NCI-H1930 (cell line): ENCODE measurements at places on chromosomes 2 and 18.

DNA sequence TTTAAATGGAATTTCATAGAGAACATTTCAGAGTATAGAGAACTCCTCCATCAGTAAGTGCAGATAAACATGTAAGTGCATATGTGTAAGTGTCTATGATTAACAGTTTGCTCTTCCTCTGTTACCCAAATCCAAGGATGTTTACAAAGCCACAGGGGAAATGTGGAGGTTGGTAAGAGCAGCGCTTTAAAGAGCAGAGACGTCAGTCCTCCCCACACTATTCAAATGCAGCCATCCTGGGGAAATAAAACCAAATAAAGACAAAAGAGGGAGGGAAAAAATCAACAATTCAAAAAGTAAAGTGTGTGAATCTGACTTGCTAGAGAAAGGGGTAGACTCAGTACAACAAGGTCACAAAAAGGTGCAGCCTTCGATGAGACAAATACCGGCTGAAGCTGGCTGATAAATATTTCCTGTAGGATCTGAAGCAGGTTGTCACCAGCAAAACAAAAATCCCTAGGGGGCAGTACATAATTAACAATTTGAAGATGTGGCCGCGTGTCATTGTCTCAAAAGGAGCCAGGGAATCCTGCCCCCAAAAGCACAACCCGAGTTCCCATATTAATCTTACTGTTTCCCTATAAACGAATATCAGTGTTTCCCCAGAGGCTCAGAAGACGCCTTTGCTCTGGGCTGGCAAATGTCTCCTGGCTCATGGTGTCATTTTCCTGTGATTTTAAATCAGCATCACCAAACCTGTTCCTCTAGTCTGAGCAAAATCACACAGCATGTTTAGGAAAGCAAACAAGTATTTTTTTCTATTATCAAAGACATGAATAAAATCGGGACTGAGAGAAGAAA, 216.5 kb downstream of the CDCA7 start:
- peak; percentile 67 for DNase-seq

GRCh38 chr2:186841940-186842339, 7.0 kb downstream of the ZSWIM2 start:
- DNase-seq: no peak

DNA sequence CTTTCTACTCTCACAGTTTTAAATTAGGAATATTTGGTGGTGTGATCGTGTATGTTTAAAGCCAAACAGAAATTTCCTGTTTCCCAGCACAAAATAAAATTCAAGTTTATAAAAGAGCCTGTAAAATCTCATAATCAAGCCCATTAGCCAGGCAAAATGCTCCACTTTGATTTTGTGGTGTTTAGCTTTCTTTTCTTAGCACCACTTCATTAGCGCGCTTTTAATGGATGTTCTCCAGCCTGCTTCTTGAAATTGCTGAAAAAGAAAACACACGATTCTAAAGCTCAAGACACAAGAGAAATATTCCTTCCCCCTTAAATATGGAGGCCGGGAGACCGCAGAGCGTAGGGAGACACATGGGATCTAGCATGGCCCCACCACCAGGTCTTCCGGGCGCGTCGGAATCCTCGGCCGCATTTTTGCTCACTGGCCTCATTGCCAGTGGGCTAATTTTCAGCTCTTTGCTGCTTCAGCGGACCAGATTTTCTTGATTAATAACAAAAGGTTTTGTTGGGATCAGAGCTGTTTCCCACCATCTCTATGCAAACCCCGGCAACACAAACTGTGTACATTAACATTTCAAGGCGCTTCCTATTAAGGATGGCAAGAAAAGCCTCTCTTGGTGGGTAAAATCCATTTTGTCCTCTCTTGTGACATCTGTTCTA, 40.4 kb upstream of the ID2 start:
- DNase-seq: no peak

- DNase-seq: no peak
These were observed 714.1 kb downstream of the KCNJ3 start for GRCh38 chr2:155412598-155412997.

GRCh38 chr2:41741951-41742595, 305.7 kb upstream of the PKDCC start:
- no peak for DNase-seq

- no peak for DNase-seq
These were observed 15.3 kb downstream of the PELI1 start for GRCh38 chr2:64128943-64129391.

DNA sequence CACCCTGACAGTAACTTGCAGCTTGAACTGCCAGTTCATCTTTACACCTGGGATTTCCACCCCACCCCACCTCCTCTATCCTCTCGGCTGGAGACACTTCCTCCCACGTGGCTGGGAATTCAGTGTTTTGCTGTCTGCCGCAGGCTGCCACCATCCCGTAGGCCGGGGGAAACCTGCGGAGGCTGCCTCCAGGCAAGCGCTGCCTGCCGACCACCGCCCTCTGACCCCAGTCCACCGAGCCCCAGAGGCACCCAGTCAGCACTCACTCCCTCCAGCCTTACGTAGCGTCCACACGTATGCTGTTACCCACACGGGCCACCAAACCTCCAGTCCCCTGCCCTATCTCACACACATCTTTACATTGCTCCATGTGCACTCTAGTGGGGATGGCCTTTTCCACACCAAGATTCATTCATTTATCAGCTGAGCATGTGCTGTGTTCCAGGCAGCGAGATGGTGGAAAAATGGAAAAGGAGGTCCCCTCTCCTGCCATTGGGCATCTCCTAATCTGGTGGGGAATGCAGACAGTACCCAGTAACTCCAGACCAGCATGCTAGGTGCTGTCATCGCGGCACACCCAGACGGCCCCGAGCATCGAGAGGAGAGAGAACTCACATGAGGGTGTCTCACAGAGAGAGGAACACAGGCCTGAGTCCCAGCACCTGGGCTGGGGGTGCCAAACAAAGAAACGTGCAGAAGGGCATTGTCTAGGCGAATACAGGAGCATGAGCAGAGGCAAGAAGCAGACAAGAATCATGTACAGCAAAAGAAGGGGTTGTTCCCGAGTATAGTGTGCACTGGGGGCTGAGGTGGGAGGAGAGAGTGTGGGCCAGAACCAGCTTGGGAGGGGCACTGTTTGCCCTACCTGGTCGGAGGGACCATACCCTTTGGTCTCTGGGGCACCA, 166.9 kb downstream of the SMAD7 start:
- no peak for DNase-seq

DNA sequence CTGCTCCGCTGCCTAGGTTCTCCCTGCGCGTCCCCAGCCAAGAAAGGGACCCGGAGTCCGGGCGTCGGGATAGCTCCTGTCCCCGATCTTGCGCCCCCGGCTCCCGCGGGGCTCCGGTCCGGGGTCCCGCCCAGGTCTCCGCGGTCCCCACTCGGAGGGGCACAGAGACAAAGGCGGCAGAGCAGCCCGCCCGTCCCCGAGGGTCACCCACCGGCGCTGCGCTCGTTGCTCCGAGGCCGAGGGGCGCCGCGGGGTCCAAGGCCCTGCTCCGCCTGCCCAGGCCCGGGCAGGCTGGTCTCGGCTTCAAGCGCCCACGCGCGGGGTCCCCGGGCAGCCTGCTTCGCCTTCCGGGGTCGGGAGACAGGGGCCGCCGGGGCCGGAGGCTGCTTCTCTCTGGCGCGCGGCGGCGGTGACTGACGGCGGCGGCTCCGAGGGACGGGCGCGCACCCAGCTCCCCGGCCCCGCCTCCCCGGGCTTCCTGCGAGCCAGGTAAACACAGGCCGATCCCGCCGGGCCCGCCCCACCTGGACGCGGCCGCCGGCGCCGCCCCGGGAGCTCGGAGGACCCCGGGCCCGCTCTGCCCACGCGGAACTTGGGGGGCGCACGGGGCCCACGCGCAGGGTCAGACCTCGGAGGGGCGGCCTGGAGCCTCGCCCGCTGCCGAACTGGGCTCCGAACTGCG, at the start of gene MBP:
Gene MBP (minus strand): TSS at position 415 of the 682 bp plus-strand sequence. CDS start 27,522 bp downstream, outside the sequence.
- DNase-seq: peak; percentile 66

DNA sequence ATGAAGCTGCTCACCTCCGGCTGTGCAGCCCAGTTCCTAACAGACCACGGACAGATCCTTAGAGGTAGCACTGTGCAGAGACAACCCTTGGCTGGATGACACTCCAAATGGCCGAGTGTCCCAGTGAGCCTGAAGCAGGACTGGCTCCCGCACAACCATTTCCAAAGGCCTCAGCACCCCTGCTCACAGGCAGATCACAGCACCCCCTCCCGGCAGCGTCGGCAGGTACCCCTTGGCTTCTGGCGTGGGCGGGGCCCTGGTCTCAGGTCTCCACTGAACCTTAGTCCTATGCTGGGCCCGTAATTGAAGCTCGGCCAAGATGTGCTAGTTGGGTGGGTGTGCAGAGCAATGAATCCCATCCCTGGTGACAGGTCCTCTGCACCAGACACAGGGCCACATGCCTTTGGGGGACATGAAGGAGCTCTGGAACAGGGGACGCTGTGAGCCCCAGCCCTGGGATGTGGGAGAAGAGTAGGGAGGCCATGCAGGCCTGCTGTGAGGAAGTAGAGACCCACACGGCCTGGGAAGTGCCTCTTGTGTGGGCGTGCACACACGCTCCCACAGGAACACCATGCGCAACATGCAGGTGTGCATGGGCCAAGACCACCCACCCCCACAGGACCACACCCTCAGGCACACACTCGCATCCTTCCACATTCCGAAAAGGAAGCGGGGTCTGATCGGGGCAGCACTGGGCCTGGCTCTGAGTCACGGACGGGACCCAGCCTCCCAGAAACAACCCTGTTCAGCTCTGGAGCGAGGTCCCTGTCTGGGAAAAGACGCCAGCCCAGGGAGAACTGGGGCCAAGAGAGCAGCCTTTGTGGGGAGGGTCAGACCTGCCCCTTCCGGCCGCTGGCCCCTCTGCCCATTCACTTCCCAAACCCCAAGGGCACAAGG, 2.8 kb downstream of the DUSP2 start:
- no peak for DNase-seq

DNA sequence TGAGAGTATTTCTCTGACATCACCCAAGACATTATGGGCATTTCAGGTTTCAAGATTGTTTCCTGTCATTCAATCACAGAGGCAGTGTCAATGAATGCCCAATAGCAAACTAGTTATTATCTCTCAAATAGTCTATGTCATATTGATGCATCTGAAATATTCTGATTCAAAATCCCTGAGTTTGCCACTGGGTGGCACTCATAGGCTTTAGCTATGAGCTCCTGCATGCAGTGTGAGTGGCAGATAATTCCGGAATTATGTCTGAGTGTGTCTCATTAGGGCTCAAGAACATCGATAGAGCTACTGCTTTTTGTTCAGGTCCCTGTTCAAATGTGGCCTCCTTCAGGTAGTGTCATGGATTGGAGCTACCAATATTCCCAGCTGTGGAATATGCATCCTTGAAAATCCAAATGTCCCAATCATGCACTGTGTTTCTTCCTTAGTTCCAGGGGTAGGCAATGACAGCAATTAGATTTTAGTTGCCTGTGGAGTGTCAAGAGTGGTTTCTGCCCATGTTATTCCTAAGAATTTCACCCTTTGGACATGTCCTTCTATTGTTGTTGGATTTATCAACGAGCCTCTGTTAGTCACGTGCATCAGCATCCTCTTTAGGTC, 7.8 kb upstream of the OR6B3 start:
- peak; percentile 30 for DNase-seq

DNA sequence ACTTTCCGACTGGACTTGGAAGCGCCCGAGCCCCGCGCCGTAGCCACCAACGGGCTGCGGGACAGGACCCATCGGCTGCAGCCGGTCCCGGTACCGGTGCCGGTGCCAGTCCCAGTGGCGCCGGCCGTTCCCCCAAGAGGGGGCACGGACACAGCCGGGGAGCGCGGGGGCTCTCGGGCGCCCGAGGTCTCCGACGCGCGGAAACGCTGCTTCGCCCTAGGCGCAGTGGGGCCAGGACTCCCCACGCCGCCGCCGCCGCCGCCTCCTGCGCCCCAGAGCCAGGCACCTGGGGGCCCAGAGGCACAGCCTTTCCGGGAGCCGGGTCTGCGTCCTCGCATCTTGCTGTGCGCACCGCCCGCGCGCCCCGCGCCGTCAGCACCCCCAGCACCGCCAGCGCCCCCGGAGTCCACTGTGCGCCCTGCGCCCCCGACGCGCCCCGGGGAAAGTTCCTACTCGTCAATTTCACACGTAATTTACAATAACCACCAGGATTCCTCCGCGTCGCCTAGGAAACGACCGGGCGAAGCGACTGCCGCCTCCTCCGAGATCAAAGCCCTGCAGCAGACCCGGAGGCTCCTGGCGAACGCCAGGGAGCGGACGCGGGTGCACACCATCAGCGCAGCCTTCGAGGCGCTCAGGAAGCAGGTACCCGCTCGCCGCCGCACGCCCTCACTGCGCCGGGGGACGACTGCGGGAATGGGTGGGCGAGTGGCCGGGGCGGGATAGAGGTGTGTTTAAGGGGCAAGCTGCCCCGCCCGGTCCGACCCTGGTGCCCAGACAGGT, 713 bp downstream of the ATOH8 start:
- DNase-seq: no peak

DNA sequence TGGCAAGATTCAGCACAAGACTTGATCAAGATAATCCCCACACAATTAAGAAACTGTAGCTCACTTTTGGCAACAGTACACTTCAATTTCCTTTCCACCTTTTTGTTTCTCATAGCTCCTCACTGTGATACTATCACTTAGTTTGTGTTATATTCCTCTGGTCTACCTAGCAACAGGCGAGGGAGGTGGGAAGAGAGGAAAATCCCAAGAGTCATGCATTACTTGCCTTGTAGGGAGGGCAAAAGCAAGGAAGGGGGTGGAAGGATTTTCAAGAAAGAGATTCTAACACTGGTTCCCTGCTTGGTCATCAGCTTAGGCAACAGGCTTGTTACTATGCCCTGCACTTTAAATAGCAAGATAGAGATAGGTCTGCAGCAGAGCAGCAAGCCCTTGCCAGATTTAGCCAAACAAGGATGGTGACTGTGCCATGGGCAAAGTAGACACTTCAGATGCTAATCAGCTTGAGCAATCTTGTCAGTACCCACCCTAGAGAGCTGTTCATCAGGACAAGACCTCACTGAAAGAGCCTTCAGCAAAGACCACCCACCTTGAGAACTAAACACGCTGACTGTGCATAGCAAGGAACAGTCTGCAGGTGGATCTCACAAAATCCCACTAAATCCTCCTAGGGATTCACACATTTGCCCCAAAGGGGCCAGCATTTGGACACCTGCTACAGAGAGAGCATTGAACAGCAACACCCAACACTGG, 134.6 kb downstream of the MBD2 start:
- no peak for DNase-seq

- DNase-seq: no peak
These were observed 314.4 kb upstream of the ZEB2 start for GRCh38 chr2:144834363-144834762.

GRCh38 chr2:7111626-7112025, 194.4 kb downstream of the RNF144A start:
- DNase-seq: no peak

GRCh38 chr2:207474863-207475485, 54.8 kb upstream of the CREB1 start:
- peak; percentile 36 for DNase-seq

GRCh38 chr2:85540133-85540648, 1.2 kb downstream of the MAT2A start:
- DNase-seq: no peak
